Thoracic aorta (tissue), 2 donors: ENCODE measurements at places on chromosomes 12 and 14. TPM values are rescaled to one million over a fixed set of nuclear protein-coding genes. Genes with fewer than 3 reads are reported as not detected.

DNA sequence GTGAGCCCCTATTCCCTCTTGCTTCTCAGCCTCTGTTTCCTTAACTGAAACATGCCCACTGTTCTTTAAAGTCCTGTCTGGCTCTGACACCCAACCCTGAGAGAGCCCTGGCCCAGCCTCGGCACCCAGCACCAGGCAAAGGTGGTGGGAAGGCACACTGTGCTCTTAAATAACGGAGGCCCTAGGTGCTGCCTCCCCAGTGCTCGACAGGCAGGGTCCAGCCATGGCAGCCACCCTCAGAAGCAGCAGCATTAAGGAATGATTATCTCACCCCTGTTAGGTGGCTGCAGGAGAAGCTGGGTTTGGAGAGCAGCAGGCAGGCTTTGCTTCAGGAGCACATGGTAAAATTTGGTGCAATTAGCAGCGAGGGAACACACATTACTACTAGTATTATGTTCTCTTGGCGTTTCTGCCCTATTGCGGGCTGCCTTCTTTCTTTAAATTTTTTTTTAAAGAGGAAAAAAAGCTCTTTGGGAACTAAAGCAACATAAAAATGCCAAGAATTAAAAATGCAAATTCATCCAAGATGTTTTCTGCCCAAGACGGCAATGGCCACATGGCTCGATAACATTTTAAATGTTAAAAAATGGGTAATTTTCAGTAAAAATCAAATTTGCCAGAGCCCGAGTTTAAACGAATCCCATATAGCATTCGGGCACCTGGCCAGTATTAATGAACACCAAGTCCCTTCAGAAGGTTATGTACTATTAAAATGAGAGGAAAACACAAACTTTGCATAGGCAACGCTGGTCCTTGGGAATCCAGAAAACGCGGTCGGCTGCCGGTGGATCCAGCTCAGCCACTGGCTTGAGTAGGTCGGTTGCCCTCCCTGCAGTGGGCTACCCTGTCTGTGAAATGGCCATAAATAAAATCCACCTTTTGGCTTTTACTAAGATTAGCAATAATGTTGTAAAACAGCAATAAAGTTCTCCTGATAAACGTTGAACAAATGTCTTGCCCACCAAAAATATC, 152.2 kb downstream of the BCL11B start:
- DNase-seq, result no peak

DNA sequence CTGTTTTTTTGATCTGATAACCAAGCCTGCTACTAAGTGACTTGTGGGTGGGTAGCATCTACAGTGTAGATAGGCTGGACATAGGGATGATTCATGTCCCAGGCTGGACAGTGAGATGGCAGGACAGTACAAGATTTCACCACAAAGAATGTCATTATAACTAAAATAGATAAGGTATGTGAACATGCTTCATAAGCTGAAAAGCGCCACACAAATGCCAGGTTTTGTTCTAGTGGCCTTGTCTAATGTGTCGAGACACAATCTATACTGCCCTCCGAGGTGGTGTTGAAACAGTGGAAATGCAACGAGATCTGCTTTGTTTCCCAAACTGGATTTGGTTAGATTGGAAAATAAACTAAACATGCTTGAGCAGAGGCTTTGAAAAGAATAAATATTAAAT, 4.4 kb downstream of the LGALS3 start:
- DNase-seq, result no peak

DNA sequence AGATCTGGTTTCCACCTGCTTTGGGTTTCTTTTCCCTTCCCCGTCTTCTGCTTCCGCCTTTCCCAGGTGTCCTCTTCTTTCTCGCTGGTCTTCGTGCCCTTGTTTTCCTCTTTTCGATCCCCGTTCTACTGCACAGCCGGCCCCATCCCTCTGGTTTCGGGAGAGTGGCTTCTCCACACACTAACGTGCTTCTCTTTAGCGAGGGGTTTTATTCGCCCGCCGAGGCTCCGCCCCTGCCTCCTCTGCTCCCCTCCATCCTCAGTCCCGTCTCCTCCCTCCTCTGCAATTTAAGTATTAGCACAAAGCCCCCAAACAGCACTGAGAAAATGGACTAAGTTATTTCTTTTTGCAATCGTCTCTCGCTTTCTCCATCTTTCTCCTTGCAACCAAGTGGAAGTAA, at the start of gene SLC7A8:
TSS of gene SLC7A8 (minus strand) at position 182 of the 400 bp plus-strand sequence. CDS start 746 bp downstream, outside the sequence.
- DNase-seq, result no peak

GRCh38 chr12:51374361-51374760, 16.8 kb downstream of the GALNT6 start:
- DNase-seq, result no peak

GRCh38 chr12:30794591-30795409, 40.0 kb upstream of the CAPRIN2 start:
- peak; percentile 22 for DNase-seq

Gene COX8C
- not detected for total RNA-seq

Gene SSTR1
- total RNA-seq, result 0.85 TPM

DNA sequence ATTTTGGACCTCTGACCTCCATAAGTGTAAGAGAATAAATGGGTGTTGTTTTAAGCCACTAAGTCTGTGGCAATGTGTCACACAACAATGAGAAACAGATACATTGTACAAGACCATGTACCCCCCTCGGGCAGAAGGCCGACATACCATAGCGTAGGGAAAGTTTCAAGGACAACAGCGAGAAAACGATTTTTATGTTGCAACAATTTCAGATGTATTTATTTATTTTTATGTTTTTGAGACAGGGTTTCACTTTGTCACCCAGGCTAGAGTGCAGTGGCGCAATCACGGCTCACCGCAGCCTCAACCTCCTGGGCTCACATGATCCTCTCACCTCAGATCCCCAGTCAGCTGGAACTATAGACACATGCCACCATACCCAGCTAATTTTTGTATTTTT, 136.4 kb upstream of the NCOR2 start:
- DNase-seq, result no peak

Gene AKAP3
- 3.3 TPM for total RNA-seq

- no peak for DNase-seq
These were observed 98.7 kb downstream of the GAS2L3 start for GRCh38 chr12:100672075-100672592.

GRCh38 chr14:88289996-88290395, 33.1 kb downstream of the KCNK10 start:
- no peak for DNase-seq

GRCh38 chr12:84807249-84807648, 105.3 kb downstream of the SLC6A15 start:
- no peak for DNase-seq

Gene ZC2HC1C
- total RNA-seq, result 0.27 TPM

Gene TMCC3
- total RNA-seq, result 12.4 TPM

DNA sequence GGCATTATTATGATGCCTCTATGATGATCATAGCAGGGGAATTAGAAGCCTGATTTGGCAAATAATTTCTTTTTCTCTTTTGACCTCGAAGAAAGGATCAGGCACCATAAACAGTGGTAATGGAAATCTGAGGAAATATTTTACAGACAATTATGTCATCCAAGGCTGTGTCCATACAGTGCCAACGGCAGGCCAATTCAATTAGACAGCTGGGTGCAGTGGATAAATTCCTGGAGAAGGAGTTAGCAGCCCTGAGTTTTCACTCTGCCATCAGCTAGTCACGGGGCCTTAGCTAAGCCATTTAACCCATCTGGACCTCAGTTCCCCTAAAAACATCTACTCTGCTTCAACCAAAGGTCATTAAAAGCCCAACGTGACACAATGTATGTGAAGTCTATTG, 4.1 kb downstream of the TPH2 start:
- DNase-seq, result no peak

Gene NTS
- total RNA-seq, result not detected

Gene IFNG-AS1
- total RNA-seq, result not detected

- no peak for DNase-seq
These were observed 320.0 kb downstream of the DPF3 start for GRCh38 chr14:72573725-72574417.
